Lung microvascular endothelial cell (primary cell): ENCODE measurements at places on chromosomes 12 and 14.

- DNase-seq: no peak
Observed at GRCh38 chr14:94593749-94594431, 12.7 kb downstream of the SERPINA5 start.

DNA sequence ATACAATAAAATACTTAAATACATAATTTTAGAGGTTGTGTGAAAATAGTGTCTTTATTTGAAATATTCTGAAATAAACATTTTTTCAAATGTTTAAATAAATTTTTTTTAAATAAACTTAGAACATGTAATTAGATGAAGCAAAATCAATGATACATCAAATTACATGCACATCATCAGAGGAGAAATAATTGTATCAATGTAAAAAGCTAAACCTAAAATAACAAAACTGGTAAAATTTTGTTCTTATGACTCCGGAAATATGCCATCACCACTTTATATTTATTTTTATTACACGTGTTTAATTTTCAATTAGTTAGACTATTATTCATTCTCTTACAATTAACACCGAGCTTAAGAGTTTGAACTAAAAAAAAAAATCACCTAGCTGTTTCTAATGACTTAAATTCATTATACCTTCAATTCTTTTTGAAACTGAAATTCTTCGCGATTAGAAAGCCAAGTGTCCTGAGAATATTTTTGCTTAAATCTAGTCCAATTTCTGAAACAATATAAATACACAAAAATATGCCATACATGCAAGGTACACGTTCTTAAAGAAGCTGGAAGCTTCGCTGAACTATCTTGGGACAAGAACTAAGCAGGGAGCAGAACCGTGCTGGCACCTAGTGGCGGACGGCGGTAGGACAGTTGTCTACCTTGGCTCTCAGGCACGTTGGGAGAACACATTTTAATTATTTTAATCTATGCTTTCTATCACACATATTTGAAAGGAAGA, 230.5 kb downstream of the SLC25A21 start:
- DNase-seq: peak; percentile 74

DNA sequence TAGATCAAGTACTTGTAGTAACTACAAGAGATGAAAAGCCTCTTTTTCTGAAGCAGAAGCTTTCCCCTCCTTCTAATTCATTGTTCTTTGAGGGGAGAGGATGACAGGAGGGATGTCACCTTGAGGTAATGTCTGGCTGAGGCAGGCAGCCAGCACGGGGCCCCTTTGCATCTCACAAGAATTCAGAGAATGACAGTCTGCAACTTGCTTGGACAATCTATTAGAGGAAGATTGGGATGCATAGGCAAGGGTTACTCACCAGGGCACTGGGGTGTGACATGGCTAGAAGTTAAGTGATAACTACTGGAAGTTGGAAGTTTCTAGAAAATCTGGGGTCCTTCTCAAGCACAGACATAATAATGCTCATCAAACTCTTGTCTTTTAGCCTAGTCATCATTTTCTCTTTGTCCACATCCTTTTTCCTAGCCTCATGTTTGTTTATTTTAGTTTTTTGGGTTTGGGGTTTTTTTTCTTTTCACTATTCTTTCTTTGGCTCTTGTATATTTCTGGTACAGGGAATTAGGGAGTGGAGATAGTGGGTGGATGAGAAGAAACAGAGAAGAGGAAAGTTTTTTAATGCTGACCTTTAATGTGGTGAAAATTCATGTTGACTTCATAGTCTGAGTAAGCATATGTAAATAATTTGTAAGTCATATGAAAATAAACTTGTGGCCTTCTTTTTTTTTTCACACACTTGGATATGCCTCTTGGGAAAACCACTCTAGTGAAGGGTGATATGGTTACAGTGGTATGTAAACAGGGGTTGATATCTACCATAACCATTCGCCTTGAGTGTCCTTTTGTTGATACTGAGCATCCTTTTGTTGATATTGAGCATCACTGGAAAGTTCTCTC, 55.1 kb downstream of the TTLL5 start:
- no peak for DNase-seq

GRCh38 chr14:77314043-77314442, 6.6 kb downstream of the POMT2 start:
- DNase-seq: no peak

DNA sequence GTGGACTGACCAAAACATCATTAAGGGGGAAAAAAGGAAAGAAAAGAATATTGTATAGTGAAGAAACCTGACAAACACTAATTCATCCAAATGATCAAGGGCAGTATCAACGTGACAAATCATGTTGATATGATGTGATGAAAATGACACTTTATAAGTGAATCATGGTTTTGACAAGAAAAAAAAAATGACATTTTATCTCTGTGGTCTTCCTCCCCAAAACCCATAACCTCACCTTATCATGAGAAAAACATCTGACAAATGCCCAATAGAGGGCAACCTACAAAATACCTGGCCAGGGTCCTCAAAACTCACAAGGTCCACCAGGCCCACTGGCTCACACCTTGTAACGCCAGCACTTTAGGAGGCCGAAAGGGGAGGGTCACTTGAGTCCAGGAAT, 13.8 kb downstream of the TMED10 start:
- DNase-seq: no peak

- DNase-seq: no peak
Observed at GRCh38 chr14:58553959-58554358, 83.8 kb upstream of the DACT1 start.

GRCh38 chr12:109518820-109519665, 41.6 kb downstream of the UBE3B start:
- DNase-seq: peak; percentile 79

- no peak for DNase-seq
Observed at GRCh38 chr12:117359029-117359845, 2.2 kb downstream of the NOS1 start.

GRCh38 chr12:116202940-116203339, 74.6 kb downstream of the MED13L start:
- no peak for DNase-seq

DNA sequence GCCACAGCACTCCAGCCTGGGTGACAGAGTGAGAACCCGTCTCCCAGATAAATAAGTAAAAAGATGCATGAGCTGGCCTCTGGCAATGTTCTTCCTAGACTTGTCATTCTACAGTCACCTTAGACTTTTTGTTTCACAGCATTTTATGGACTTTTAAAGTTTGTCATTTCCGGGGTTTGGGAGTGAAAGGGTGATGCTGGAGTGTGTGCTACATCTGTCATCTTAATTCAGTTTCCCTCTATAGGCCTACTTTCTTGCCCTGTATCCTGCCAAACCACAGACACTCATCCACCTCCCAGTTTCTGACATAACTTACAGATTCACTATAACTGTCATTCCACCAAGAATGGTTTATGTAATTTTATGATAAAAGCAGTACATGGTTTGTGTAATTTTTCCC, 166.7 kb upstream of the PARP11 start:
- no peak for DNase-seq

GRCh38 chr12:124881123-124881522, 17.5 kb upstream of the SCARB1 start:
- peak; percentile 32 for DNase-seq

DNA sequence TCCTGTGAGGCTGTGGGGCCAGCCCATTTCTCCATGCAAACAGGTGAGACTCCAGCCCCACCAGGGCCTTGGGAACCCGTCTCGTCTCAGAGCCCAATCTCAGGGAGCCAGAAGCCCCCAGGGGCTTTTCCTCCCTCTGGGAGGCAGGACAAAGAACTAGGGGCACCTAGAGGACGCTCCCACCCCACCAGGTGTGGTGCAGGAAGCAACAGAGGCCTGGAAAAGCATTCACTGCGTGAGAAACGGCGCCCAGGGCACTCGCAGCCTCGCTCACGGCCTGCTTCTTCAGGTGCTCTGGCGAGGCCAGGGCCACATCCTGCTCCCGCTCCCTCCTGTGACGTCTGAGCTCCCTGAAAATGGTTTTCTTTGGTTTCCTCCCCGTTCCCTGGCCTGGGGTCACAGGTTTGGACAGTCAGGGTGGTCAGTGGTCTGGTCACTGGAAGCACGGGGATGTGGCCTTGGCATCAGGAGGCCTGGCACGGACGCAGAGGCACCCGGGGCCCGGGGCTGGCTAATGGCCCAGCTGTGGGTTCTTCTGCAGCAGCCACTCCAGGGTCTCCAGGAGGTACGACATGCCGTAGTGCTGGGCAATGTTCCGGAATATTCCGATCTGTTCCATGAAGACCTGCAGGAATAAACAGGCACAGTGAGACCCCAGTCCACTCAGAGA, 5.7 kb downstream of the P2RX2 start:
- DNase-seq: no peak

- no peak for DNase-seq
Observed at GRCh38 chr14:87935081-87935828, 57.7 kb downstream of the GALC start.

DNA sequence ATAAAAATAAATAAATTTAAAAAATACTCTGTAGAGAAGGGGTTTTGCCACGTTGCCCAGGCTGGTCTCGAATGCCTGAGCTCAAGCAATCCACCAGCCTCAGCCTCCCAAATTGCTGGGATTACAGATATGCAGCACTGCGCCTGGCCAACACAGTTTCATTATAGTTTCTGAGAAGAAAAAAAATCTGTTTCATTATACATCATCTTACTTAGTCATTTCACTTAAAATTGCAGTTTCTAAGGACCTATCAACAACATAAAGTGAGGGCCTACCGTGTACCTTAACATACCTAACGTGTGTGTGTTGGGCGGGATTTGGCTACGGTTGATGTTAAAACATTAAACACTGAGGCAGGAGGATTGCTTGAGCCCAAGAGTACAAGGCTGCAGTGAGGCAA, 28.3 kb downstream of the P2RX2 start:
- DNase-seq: no peak

- DNase-seq: no peak
Observed at GRCh38 chr14:79376557-79376956, 834.7 kb downstream of the DIO2 start.

GRCh38 chr12:10716704-10717315, 6.3 kb downstream of the YBX3 start:
- DNase-seq: peak; percentile 94

- DNase-seq: peak; percentile 83
Observed at GRCh38 chr12:110039085-110039807, 9.1 kb downstream of the C12orf76 start.

- peak; percentile 71 for DNase-seq
Observed at GRCh38 chr12:107884769-107885694, 110.5 kb downstream of the ASCL4 start.

DNA sequence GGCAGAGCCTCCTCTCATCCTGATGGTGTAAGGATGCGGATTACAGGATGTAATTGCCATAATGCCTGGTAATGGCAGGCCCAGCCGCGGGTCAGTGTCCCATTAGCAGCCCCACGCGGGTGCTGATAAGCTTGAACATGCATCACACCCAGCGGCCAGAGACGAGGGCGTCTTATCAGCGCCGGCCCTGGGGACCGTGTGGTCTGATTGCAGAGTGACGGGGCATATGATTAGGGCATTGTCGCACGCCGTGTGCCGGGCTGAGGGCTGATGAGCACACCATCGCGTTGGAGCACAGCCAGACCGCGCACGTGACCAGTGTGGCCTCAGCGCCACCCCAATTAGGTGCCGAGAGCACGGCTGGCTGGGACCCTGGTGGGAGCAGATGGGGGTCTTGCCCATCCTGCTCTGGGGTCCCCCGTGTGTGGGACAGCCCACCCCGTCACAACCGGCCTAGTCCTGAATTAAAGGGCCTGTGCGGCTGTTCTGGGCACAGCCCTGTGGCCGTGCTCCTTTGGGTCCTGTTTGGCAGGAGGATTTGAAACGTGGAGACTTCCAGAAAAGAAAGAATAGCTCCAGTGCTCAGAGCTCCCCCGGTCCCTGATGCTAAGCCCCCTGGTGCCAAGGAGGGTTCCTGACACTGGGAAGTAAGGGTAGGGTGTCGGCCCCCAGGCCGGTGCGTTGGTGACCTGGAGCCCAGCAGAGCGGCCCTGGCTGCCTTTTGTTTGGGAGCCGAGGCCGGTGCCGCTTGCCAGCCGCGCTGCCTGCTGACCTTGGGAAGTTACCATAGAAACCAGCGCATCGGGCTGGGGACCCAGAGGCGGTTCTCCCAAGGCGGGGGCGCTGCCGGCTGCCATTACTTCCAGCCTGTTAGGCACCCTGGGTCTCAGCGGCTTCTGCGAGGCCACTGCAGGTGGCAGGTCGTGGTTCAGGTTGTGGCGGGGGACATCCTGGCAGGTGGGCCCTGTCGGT, 20.7 kb downstream of the KIF26A start:
- DNase-seq: no peak

DNA sequence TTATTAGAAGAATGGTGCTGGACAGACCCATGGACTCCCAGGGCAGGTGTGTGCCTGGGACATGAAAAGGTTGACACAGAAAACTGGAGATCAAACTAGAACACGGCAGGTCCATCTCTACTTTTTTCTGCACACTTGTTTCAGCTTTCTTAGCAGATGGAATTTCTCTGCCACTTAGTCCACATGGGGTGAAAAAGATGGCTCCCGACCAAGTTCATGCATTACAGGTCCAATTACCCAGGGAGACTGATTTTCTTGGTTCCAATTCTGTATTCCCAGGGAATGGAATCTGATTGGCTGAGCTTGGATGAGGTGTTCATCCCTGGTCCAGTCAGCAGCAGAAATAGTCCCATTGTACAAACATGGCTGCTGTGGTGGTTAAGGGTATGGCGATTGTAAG, 238.9 kb upstream of the SRRM4 start:
- DNase-seq: no peak

- DNase-seq: peak; percentile 62
Observed at GRCh38 chr12:130818635-130819576, 20.1 kb downstream of the STX2 start.

GRCh38 chr12:119676573-119676972, 8.6 kb downstream of the PRKAB1 start:
- no peak for DNase-seq

DNA sequence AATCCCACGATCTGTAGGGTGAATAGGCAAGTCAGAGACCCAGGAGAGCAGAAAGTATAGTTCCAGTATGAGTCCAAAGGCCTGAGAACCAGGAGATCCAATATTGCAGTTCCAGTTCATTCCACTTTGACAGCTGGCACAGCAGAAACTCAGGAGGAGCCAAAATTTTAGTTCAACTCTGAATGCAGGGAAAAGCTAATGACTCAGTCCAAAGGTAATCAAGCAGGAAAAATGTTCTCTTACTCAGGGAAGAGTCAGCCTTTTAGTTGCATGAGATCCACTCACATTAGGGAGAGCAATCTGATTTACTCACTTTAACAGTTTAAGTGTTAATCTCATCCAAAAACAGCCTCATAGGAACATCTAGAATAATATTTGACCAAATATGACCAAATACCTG, 130.2 kb upstream of the LRFN5 start:
- DNase-seq: no peak

GRCh38 chr12:113391145-113391544, 12.5 kb downstream of the SDS start:
- no peak for DNase-seq

GRCh38 chr14:54438703-54439102, 2.5 kb downstream of the CNIH1 start:
- no peak for DNase-seq
